ENCODE measurements at places on chromosomes 1 and 21.
A peak's percentile ranks its signal among the peaks of the same experiment; 100 is the strongest.

DNA sequence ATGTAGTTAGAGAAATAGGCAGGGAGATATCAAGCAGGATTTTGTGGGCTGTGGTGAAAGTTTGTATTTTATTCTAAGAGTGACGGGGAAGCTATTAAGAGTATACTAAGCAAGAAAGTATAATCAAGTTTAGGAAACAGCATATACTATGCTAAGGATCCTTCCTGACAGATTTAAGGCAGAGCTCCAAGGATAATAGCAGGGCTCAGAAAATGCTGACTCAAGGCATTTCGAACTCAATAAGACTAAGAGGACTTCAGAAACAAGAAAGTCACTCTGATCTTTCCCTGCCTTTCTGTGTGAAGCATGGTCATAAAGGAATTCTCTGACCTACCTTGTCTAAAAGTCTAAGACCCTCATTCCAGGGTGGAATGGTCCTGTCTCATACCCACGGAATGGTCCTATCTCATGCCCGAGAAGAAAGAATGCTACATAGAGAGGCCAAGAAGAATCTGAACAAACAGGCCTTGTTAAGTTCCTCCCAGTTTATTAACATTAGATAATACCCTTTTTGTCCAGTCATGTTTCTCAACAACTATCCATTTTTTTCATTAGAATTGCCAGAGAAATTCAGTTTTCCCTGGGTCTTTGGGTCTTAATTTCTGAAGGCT lies 59.1 kb downstream of the HFM1 start:
- DNase-seq = no peak

GRCh38 chr1:89931964-89932363 lies 62.9 kb upstream of the ZNF326 start:
- DNase-seq = no peak

- no peak for DNase-seq
Measured at GRCh38 chr1:27531959-27532685, 42.2 kb upstream of the WASF2 start.

DNA sequence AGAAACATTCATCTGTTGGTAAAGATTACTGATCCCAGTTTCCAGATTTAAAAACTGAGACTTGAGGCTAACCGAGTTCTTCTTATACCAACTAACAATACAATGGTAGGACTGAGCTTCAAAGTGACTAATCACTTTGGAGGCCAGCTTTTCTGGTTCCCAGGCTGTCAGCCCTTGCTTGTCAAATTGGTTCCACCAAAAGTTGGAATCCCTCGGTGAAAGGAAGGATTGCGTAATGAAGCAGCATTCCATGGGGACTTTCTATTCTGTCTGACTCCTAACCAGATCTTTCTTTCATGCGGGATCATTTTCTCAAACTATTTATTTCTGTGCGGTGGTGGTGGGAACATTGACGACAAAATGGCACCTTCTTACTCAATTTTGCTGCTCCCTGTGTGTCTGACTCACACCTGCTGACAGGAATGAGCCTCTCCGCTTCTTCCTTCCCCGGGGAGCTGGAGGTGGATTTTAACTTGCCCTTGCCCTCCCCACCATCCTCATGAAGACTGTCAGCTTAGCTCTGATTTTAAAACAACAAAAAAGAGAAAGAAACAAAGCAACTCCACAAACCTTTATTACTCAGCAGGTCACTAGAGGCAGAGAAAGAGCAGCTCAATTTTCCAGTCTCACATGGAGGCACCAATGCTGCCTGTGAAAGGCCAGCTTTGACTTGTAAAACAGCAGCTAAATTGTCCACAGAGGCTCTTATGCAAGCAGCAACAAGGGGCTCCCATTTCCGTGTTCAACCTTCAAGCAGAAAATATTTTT lies 32.9 kb upstream of the RASAL2 start:
- DNase-seq = no peak

DNA sequence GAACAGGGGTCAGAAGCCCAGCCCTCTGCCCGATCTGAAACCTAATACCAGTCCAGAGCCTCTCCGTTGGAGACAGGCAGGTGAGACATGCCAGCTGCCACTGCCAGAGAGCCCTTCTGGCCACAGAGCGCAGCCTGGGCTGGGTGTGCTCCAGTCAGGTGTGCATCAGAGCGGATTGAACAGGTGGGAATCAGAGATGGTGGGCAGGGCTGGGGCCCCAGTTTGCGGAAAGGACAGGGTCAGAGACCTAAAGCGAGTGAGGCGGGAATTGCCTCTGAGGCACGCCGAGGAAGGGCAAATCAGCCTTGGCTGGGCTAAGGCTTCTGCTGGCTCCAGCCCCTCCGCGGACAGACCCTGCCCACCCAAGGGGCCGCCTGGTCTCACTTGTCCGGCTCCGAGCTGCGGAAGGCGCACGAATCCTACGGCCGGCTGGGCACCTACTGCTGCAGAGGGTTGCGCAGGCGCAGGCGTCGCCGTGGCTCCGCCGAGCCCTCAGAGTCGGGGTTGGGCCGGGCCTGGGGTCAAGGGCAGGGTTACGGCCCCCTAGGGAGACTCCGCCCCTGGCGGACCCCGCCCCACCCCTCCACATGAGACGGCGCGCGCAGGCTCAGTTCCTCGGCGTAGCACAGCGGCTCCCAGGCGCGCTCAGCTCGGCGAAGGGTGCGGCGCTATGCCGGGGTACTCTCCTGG lies 10.3 kb downstream of the CPLANE2 start:
- no peak for DNase-seq

- DNase-seq = no peak
Measured at GRCh38 chr1:206867239-206867638, 1.8 kb downstream of the IL20 start.

GRCh38 chr1:57329001-57329527 lies 94.8 kb downstream of the DAB1 start:
- no peak for DNase-seq

DNA sequence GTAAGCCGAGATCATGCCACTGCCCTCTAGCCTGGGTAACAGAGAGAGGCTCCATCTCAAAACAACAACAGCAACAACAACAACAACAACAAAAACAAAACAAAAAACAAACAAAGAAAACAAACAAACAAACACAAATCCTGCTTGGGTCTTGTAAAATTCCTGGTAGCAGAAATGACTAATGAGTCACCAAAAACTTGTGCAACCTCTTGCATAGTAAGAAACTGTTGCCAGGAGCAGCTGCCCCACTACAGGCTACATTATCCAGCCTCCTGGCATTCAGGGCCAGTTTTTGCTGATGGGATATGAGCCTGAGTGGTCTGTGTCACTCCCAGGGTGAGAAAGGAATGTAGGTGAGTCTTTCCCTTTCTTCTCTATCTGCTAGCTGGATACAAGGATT lies 245.4 kb downstream of the TNR start:
- no peak for DNase-seq

DNA sequence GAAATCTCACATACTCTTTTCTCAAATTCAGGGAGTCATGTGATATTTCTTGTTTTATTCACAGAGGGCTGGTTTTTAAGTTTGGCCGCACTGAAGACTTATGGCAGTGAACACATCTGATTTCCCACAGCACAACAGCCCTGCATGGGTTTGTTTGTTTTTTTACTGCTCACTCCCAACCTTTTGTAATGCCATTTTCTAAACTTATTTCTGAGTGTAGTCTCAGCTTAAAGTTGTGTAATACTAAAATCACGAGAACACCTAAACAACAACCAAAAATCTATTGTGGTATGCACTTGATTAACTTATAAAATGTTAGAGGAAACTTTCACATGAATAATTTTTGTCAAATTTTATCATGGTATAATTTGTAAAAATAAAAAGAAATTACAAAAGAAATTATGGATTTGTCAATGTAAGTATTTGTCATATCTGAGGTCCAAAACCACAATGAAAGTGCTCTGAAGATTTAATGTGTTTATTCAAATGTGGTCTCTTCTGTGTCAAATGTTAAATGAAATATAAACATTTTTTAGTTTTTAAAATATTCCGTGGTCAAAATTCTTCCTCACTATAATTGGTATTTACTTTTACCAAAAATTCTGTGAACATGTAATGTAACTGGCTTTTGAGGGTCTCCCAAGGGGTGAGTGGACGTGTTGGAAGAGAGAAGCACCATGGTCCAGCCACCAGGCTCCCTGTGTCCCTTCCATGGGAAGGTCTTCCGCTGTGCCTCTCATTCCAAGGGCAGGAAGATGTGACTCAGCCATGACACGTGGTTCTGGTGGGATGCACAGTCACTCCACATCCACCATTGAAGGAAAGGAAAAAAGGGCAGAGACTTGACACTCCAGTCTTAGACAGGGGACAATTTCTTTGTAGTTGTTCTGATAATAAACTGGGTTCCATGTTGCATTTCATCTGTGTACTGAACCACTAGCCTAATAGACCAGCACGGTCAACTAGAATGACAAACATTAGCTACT lies 22.8 kb downstream of the TMEM50A start:
- no peak for DNase-seq

GRCh38 chr1:154352581-154353459 lies 27.5 kb downstream of the ATP8B2 start:
- DNase-seq = no peak

GRCh38 chr1:155062151-155062686 lies 1.3 kb upstream of the EFNA4 start:
- no peak for DNase-seq

DNA sequence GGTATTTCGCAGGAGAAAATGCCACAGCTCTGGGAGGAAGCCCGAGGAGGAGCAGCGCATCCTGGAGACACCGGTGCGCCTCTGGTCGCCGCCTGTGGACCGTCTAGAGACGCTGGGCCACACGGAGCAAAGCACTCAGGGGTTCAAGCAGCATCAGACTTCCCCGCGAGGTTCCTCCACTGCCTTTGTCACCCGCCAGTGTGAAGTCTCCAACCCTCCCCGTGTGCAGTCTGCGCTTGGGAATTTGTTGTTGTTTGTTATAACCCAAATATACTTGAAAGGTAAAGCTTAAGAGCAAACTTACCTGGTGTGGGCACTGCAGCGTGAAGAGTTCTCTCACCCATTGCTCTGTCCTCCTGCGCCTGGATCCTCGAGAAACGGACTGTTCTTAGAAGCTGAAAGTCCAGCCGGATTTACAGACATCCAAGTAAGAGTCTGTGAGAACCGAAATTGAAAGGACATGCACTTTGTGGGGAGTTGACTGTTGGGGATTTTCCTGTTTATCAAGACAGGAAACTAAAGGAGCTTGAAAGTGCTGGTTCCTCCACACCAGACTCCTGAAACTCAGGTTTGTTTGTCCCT lies at the start of gene GBP4:
Gene GBP4, minus strand, starts transcription at position 452 of the 582 bp plus-strand sequence. Its CDS starts 108 bp downstream, at position 344.
- peak; percentile 22 for DNase-seq

GRCh38 chr1:94955767-94956632 lies 29.1 kb upstream of the CNN3 start:
- no peak for DNase-seq

DNA sequence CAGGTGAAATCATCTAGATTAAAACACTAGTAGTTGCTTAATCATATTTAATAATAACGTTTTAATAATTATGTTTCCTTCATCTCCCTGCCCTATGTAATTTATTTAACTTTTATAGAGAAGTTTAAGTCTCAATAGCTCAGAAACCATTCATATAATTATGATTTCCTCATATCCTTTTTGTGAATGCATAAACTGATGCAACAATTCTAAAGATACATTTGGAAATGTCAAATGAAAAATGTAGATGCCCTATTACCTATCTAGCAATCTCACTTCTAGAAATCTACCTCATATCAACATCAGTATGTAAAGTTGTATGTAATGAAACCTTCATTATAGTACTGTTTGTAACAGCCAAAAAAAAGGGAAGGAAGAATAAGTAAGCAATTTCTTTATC lies 10.5 kb downstream of the DRAM2 start:
- DNase-seq = no peak

- no peak for DNase-seq
Measured at GRCh38 chr1:62288224-62288623, 31.0 kb downstream of the KANK4 start.

- no peak for DNase-seq
Measured at GRCh38 chr1:39540504-39541031, 36.0 kb downstream of the PABPC4 start.

DNA sequence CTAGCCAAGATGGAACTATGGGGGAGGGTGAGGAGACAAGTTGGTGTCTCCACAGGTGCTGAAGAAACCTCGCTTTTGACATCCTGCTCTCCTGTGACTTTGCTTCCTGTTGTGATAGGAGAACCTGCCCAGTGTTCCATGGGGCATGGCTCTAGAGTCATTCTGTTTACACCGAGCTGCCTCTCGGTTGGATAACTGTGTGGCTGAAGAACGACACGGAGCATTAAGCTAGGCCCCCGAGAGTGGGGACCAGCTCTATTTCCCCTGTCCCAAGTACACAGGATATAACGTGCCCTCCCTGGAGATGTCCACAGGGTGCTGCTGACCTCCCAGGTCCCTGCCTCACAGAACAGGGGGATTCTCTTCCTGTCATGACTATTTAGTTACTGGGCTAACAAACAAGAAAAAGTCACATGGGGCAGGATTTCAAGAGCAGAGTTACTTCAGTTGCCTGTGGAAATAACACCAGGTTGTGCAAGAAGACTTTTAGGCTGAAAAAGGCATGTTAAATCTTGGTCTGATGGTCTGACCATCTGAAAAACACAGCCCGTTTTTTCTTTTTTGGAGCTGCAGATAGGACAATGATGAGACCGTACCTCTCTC lies 29.4 kb upstream of the PPP2R5A start:
- no peak for DNase-seq

DNA sequence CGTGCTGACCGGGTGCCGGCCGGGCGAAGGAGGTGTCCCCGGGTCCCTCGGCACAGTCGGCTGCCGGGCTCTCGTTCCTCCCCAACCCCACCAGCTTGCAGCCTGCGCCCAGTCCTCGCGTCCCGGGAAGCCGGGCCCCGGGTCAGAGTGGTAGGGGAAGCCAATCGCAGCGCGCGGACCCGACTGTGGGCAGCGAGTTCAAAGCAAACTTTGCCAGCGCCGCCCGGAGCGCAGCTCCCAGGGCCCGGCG lies 328 bp downstream of the MYCL start:
- DNase-seq = no peak

DNA sequence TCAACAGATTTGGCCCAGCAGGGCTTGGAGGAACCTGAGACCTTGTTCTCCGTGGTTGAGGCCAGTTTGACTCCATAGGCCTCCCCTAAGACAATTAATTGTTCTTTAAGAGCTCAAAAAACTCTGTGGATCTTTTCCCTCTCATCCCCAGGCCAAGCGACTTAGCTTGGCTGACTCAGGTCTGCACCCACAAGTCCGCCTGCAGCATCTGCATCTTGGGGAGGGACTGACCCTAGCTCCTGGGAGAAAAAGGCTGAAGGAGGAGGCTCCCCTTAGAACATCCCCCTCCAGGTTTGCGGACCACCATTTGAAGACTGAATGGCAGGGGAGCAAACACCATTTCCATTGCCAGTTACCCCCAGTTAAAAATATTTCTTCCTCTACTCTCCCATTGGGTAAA lies 1.5 kb upstream of the HES2 start:
- DNase-seq = no peak
